ENCODE measurements at places on chromosomes 7 and 10.

GRCh38 chr7:85104432-85105205 lies 82.2 kb downstream of the SEMA3D start:
- no peak for DNase-seq

DNA sequence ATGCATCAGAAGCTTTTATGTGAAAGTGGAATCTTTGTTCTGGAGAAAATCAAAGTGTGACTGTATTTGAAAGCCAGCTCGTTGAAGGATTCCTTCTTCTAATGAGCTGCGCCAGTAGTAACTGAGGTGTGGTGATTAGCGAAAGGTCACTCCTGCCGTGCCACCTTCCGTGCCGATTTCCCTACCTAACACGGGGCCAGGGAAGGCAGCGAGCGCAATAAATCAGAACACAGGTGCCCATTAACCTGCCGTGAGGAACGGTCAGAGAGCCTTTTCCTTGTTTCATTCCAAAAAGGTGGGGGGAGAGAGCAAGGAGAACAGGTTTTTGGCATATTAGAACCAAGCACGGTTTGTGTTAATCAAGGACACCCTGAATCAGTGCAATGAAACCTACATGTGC lies 258.0 kb downstream of the CELF2 start:
- DNase-seq = no peak

DNA sequence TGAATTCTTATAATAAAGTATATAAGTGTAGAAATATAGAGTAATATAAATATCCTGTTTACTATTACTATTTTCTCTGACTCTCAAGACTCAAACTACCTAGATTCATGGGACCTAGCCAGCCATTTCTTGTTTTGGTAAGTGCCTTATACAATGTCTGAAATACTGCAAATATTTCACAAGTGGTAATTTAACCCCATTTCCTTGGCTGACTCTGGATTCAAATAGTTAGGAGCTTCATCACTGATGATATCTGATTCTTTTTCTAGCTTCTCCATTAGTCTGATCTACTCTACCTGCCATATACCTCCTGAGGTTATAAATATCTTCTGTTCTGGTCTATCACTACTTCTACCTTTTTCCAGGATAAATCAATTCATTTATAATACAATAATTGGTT lies 6.4 kb upstream of the RALA start:
- no peak for DNase-seq

DNA sequence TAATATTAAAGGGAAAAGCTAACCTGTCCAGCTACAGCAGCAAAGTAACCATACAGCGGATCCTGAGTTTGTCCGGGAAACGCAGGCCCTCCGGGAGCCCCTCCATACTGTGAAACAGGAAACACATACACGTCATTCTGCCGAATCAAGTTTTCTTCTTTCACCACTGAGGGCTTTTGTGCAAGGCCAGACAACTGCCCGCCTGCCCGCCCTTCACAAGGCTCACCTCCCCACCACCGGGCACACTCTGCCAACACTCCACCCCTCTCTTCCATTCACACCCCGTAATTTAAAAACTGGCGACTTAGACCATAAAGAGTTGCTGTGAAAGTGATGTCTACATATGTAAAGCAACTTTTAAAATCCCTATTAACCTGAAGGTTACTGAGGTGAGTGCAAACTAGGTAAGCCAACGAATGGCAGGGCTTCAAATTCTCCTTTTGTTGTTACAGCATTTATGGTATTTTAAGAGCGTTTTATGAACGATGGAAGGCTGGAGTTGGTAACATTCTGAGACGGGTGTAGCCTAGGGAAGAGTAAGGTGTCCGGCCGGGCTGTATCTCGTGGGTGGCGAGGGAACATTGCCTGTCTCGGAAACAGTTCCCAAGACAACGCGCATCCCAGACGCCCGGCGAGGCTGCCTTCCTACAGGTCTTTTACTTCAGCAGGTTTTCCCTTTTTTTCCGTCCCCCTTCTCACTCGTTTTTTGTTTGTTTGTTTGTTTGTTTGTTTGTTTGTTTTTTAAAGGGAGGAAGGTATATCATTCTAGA lies 817 bp downstream of the SRI start:
- peak; percentile 86 for DNase-seq

GRCh38 chr10:132546567-132547420 lies 9.2 kb downstream of the INPP5A start:
- DNase-seq = peak; percentile 81

DNA sequence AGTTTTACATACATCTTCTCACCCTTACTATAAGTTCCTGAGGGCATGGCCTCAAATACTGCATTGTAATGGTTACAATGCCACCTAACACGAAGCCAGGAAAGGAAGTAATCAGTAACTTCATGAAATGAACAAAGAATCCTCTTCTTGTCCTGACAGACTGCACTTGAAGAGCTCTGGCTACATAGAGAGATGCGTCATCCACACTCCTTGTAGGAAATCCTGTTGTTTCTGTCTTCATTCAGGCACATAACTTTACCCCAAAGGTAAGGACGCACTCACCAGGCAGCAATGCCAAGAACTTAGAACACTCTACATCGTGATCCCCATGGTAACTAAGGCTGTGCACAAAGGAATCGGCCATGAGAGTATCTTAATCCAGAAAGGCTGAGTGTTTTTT lies 80.3 kb upstream of the ARID5B start:
- no peak for DNase-seq

Data from osteoblast (primary cell).